ENCODE measurements at places on chromosomes 1 and 21.

DNA sequence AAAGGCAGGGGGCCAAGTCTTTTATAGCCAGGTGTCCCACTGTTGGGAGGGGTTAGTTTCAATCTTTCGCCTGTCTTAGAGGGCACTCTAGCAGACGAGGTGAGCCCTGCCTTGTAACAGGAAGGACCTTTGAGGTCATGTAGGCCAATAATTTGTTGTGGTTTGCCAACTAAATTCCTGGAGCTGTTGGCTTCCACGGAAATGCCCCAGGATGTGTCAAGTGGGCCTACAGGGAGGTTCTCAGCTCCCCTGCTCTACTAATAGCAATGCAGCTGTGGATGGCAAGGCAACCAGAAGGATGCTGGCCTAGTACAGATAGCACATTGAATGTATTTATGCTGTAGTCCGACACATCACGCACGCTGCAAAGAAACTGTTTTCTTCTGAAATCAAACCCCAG lies 22.3 kb upstream of the CASQ2 start:
- no peak for DNase-seq

- DNase-seq = no peak
These were observed 633.1 kb upstream of the CHRM3 start for GRCh38 chr1:238753252-238753651.

GRCh38 chr1:101437800-101438199 lies 201.0 kb downstream of the S1PR1 start:
- DNase-seq = no peak

- DNase-seq = no peak
These were observed 6.8 kb upstream of the SLAMF1 start for GRCh38 chr1:160653620-160654016.

- no peak for DNase-seq
These were observed 6.7 kb downstream of the SLC1A7 start for GRCh38 chr1:53135735-53136114.

DNA sequence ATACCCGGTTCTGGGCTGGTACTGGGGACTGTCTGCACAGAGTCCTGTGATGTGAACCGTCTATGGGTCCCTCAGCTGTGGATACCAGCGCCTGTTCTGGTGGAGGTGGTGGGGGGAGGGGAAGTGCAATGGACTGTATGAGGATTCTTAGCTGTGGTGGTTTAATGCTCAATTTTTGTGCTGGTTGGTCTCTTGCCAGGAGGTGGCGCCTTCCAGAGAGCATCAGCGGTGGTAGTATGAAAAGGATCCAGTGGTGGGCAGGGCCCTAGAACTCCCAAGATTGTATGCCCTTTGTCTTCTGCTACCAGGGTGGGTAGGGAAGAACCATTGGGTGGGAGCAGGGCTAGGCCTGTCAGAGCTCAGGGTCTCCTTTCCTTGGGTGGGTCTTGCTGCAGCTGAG lies 89.4 kb upstream of the B3GALT2 start:
- DNase-seq = no peak

GRCh38 chr1:60569189-60569588 lies 495.6 kb upstream of the C1orf87 start:
- DNase-seq = no peak

GRCh38 chr1:154145986-154146385 lies 8.9 kb downstream of the NUP210L start:
- no peak for DNase-seq

DNA sequence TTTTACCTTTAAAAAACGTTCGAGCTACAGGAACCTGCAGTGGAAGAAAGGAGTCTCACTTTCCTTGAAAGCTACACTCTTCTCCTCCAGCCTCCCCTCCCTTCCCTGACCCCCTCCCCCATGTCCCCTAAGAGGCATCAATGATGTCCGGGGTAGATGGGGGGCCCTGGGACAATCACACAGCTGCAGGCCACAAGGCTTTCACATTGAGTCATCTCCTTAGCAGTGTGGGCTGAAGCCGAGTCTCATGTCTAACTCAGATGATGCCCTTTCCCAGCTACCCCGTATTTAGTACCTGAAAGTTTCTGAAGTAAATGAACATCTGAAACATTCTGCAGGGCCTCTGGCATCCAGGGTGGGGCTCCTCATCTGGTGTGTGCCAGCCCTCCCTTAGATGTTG lies 6.3 kb upstream of the GPR25 start:
- no peak for DNase-seq

GRCh38 chr1:177902266-177902665 lies 67.6 kb downstream of the SEC16B start:
- no peak for DNase-seq

DNA sequence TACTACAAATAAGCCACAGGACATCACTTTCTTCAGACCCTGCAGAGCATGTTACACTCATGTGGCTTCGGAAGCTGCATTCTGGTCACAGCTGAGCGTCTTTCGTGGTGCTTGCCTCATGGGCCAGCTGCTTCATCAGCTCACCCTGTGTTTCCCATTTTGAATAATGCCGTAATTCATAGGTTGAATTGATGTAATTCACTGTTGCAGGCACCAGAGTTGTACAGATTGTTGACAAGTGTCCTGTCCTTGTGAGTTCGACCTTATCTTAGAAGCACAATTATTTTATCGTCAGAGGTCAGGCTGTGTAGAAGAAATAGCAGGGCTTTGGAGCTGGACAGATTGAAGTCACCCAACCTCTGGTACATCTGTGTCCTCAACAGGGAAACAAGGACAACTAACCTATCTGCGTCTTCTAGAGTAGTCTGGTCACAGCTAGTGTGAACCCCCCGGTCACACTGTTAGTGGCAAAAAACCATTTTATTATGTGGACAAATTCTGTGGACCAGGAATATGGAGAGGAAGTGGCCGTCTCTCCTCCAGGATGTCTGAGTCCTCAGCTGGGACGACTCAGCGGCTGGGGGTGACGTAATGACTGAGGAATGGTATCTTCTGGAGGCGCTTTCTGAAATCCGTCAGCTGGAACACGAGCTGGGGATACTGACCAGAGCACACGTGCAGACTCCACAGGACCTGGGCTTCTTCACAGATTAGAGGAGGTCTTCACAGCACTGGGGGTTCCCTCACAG lies 17.8 kb downstream of the PKNOX1 start:
- no peak for DNase-seq

Data from bone marrow (tissue), 2 donors.